ENCODE measurements at places on chromosomes 6 and 20. TPM values are rescaled to one million over a fixed set of nuclear protein-coding genes. Genes with fewer than 3 reads are reported as not detected.

FAM110A gene
- 9.8 TPM for polyA plus RNA-seq

TTPAL gene
- polyA plus RNA-seq, result 14.7 TPM

TSPO2 gene
- 0.82 TPM for polyA plus RNA-seq

DNA sequence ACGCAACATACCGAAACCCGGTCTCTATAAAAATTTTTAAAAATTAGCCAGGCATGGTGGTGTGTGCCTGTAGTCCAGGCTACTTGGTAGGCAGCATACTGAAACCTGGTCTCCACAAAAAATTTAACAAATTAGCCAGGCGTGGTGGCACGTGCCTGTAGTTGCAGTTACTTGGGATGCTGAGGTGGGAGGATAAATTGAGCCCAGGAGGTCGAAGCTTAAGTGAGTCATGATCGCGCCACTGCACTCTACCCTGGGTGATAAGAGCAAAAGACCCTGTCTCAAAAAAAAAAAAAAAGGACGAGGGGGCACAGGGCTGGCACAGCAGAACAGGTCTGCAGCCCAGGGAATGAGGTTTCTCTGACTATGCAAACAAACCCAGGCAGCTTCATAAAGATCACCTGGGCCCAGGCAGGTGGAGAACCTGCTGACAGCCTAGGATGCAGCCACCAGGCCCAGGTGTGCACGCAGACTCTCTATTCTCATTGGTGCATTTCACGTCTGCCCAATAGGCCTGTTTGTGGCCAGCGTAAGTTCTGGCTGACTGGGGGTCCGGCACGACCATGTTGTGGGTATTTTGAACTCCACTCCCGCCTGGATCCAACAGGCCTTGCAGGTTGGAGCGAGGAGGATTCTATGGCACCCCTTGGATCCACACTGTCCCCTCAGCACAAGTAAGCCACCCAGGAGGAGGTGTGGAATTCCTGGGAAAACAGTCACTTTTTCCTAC is 204.5 kb downstream of the PREX1 start:
- no peak for DNase-seq

DNA sequence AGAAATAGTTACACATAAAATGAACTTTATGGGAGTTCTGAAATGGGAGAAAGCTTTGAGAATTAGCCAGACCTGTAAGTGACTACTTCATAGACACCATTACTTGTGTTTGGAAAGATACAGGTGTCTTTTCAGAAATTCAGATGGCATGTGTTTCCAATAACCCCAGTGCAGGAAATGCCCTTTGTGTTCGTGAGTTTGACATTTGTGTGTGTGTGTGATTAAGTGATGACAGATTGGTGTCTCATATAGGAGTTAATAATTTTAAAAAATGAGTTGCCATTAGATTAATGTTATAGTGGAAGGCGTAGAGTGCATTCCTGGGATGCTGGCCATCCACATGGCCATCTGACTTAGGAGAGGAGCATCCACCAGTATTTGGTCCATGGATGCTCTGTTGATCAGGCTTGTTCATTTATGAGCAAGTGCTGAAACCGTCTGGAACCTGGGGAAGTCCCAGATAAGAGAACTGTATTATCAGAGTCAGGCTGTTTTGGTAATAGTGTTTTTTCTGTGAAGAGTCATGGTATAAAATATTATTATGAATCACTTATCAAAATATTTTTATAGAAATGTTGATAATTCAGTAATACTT is 3.1 kb downstream of the STK4 start:
- no peak for DNase-seq

DNA sequence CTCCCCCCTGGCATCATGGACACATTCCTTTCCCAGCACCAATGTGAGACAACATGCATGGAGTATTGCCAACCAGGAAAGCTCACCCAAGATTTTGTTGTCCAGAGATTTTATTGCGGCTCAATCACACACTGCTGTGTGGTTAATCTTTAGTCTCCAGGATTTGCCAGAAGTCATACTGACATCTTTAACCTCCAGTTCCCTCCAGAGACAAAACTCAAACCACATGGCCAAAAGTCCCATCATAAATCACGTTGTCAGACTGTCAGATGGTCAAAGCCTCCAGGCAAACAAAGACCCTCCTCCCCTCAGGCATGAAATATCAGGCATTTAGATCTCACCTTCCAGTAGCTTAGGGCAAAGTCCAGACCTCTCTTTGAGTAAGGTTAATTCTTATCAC is 97.3 kb upstream of the OPRM1 start:
- no peak for DNase-seq

Measured in renal cortex interstitium (tissue), 15 donors.